ENCODE measurements at places on chromosomes 16 and 17.

DNA sequence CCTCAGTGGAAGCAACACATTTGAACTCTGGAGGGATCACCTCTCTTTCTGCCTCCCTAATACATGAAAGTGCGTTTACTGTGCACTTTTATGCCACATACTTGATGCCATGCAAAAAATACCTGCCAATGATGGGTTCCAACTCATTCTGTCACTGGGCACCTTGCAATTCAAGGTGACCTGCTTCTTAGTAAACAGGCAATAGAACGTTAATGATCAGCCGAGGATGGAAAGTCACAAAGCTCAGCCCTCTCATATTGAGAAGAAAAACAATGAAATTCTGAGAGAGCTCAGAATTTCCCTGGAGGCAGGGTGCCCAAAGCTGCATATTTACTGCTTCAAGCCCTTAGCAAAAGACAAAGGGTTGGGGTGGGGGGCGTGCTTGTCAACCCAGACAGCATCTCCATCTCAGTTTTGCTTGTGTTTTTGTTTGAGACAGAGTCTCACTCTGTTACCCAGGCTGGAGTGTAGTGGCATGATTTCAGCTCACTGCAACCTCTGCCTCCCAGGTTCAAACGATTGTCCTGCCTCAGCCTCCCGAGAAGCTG, 23.2 kb downstream of the LITAF start:
- no peak for ATAC-seq

DNA sequence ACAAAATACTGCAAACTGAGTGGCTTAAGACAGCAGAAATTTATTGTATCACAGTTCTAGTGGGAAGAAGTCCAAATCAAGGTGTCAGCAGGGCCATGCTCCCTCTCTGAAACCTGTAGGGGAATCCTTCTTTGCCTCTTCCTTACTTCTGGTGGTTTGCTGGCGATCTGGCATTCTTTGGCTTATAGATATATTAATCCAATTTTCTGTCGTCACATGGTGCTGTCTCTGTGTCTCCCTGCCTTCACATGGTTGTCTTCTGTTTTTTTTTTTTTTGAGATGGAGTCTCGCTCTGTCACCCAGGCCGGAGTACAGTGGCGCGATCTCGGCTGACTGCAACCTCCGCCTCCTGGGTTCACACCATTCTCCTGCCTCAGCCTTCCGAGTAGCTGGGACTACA, 6.8 kb upstream of the AKAP1 start:
- ATAC-seq, result no peak

DNA sequence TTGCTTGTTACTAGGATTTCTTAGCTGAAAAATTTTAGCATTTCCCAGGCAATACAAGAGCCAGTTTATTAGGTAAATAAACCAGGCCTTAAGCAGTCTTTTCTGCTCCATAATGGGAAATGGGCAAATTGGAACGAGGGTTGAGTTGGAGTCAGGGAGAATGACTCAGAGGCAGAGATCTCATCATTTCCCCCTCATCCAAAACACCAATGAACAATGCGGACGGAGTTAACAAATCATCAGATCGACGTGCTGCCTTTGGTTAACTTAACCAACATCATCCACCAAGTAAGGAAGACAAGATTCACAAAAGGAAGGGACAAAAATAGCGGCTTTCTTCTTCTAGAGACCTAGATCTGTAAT, 243.5 kb downstream of the STX8 start:
- no peak for ATAC-seq

- no peak for ATAC-seq
Observed at GRCh38 chr17:9684955-9685621, 39.8 kb downstream of the USP43 start.

GRCh38 chr16:52450916-52451315, 96.0 kb downstream of the TOX3 start:
- no peak for ATAC-seq

DNA sequence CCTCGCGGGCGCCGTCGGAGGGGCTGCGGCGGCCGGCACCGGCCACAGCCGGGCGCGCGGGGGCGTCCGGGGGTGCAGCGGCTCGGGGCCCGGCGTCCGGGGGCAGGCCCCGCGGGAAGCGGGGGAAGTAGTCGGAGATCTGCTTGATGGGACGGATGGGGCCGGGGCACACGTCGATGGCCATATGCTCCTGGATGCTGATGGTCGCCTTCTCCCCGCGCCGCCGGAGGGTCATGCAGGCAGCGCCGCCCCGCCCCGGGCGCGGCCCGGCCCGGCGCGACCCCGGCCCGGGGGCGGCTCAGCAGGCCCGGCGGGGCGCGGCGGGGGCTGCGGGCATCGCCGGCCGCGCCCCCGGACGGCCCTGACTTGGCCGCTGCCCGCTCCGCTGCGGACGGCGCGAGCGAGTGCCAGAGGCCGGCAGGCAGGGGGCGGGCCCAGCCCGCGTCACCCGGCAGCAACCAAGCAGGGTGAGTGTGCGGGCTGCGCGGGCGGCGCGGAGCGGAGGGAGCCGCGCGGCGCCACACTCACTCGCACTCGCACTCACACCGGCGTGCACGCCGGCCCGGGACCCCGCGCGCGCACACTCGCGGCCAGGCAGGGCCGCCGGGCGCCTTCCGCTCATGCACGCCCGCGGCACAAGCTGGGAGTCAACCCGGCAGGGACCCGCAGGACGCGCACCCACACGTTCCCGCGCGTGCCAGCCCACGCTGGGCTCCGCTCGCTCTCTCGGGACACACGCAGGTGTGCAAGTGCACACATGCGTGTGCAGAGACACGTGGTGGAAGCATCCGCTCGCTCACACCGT, at the start of gene DOC2B:
Gene DOC2B (minus strand): TSS at position 406 of the 805 bp plus-strand sequence. CDS start 171 bp downstream, at position 235.
- peak; percentile 74 for ATAC-seq

DNA sequence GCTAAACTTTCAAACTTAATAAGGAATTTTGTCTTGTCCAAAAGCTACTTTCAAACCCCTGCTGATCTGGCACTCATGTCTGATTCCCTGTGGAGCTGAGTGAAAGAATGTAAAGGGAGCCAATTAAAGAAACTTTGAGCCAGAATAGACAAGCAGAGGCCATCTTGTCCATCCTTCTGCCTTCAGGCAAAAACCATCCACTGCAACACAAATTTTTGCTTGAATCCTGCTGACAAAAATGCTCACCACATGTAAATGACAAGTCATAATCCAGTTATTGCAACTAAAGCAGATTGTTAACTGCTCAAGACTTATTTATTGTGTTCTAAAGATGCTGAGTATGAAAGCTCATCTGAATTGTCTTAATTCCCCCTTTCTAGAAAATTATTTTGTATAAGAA, 124.0 kb upstream of the HLF start:
- no peak for ATAC-seq

DNA sequence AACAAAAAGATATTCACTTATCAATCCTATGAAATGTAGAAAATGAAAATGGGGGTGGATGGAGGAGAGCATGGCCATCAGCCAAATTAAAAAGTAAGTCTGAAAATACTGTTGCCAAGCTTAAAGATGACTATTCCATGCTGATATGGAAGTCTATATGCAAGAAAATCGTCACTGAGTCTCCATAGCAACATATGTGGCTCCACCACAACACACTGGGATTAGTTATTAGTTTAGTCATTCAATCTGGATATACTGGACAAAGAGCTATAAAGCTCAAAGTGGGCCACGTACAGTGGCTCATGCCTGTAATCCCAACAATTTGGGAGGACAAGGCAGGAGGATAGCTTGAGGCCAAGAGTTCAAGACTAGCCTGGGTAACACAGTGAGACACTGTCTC, 24.7 kb upstream of the PSMD7 start:
- no peak for ATAC-seq

DNA sequence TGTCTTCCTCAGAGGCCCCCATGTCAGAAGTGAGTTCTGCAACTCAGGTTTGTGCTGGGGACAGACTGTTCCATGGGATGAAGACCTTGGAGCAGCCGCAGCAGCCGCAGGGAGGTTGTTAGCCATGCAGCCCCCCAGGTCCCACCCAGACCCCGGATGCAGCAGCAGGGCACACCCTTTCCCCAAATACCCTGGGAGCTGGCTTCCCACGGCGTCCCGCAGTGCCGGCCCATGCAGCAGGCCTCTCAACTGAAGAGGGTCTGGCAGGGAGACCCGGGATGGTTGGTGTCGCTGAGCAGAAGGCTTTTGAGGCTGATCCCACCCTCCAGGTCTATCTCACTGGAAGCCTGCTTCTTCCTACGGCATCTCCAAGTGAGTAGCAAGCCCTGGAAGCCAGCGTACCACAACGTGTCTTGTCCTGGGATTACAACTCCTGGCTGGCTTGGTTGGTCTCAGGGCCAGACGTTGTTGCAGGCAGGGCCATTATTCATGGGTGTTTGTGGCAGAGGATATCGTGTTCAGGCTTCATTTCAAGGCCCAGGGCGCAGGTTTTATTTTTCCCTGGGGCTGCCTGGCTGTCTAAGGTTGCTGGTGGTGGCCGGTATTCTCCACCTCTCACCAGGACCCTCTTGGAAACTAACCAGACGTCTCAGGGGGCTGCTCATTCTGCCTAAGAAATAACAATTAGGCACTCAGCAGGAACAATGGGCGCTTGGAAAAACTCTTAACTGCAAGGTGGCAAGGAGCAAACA, 223.2 kb downstream of the C16orf95 start:
- ATAC-seq, result no peak

DNA sequence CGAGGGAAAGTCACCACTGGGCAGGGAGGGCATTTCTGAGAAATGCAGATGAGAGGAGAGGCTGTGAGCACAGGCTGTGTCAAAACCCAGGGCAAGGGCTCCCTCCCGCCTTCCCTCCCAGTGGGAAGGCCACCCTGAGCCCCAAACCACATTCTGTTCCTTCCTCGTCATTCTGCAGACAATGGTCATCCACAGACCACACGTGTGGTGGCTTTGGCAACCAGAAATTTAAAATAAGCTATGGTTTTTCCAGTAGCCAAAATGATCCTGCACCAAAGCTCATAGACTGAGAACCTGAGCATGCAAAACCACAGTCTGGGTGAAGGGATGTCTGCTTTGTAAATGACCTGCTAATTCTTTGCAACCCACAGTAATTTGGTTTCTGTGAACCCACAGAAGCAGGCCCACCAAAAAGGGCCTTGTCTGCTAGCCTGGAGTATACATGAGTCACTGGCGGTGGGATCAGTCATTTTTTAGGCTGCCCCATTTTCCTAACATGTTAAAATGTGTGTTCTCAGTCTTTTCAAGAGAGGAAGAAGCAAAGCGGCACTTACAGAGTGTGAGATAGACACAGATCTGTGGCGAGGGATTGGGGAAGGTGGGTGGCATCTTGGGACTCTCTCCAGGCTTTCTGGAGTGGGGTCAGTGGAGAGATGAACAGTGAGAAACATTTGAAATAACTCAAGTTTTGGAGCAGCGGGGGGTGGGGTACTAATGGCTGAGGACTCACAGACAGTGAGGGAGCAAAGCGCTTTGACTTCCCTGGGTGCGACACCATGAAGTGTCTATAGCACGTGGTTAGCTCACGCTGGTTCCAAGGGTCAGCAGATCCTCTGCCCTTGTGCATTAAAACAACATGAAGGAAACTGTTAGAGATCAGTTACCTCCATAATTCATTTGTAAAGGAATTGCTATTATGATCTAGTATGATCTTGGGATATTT, 20.5 kb downstream of the GRB7 start:
- ATAC-seq, result peak; percentile 25

- ATAC-seq, result peak; percentile 50
Observed at GRCh38 chr17:8163978-8164814, 1.4 kb upstream of the VAMP2 start.

GRCh38 chr16:74748616-74749026, 26.0 kb downstream of the FA2H start:
- ATAC-seq, result no peak

GRCh38 chr17:65029605-65030336, 26.8 kb downstream of the GNA13 start:
- ATAC-seq, result no peak

DNA sequence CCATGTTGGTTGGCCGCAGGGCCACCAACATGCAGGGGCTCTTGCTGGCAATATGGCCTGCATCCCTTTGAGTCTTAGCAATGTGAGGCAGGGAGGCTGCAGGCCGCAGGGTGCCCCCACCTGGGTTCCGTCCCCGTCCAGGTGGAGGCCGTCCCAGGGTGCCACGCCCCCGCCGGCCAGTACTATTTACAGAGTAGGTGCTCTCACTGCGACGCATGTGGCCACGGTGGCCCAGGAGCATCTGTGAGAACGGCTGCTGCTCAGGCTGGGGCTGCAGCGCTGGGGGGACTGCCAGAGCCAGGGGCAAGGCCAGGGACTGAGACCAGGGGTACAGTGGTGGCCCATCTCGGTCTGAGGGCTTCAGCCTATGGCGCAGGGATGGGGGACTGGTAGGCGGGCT, 3.6 kb downstream of the MATCAP1 start:
- ATAC-seq, result no peak

DNA sequence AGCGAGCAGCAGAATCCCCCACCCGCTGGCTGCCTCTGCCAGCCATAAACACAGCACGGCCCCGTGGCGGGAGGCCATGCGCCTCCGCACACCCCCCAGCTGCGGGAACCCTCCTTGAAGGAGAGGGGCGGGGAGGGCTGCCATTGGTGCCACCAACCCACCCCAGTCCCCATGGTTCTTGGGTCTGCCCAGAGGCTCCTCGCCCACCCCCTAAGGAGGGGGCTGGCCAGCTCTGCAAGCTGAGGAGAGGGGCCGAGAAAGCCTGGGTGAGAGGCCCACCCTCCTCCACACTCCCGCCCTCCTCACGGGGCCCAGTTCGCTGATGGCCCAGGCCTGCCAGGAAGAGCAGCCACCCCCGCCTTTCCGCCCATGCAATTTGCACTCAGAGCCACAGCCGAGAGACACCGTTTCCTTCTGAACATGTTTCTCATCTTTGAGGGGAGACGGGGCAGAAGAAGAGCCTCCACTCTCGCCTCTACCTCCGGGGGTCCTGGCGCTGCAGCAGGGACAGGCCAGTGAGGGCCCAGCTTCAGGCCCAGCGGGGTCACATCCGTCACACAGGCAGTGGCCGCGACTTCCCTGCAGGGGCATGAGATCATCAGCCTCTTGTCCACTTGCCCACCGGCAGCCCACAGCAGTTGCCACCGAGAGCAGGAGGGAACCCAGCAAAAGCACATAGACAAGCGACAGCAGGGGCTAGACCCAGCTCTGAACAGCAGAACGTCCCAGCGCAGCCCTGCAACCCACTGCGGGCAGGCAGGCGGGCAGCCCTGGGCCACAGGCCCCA, 23.0 kb downstream of the KATNB1 start:
- no peak for ATAC-seq

DNA sequence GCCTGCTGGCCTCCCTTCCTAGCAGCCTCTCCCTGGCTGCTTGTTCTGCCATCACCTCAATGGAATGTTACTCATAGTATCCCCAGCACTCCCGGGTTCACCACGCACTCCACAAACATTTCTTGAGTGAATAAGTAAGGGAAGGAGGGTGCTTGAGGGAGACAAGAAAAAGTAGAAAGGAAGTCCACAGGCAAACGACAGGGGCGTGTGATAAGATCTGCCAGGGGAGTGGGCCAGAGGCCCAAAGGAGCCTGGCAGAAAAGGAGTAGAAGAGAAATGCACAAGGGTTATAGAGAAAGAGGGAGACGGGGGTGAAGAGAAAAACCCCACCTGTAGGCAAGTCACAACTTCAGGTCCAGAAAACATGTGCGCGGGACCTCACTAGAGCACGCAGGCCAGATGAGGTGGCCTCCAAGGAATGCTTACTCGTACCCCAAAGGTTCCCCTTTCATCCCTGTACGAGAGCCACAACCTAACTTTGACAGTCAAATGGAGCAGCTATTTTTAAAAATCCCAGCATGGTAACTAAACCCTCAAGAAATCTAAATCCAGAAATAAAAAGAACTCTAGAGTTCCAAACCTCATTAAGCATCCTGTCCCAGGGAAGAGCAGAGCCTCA, 6.6 kb downstream of the ZDHHC7 start:
- ATAC-seq, result no peak

- ATAC-seq, result no peak
Observed at GRCh38 chr16:68887107-68887506, 43.8 kb downstream of the TANGO6 start.

GRCh38 chr17:60293580-60294335, 98.2 kb downstream of the USP32 start:
- no peak for ATAC-seq
